ENCODE measurements at places on chromosomes 11 and 22.

DNA sequence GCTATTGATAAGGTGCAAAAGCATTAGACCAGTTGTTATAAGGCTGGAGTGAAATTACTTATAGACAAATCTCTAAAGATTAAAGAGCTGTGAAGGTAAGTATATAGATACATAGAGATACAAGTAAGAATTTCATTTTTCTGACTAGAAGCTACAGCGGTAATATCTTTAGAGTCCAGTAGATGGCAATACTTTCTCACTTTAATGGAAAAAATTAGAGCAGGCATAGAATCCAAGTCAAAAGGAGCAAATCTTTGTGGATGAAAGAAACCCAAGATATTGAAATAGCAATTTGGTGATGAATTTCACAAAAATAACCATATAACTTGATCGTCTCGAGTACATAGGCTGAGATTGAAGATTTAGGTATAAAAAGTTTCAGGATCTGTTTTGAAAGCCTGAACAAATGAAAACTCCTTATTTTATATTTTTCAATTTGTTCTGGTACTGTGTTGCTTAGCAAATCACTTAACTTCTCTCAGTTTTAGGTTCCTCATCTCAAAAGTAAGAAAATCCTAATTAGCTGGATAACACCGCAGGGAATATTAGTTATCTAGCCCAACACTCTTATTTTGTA, 81.9 kb downstream of the UVRAG start:
- DNase-seq: no peak

GRCh38 chr22:26865021-26865420, 207.6 kb downstream of the MIAT start:
- DNase-seq: no peak

- DNase-seq: no peak
Observed at GRCh38 chr22:48908547-48908946, 919.1 kb downstream of the BRD1 start.

- DNase-seq: peak; percentile 16
Observed at GRCh38 chr11:74870485-74870884, 78.4 kb downstream of the XRRA1 start.

DNA sequence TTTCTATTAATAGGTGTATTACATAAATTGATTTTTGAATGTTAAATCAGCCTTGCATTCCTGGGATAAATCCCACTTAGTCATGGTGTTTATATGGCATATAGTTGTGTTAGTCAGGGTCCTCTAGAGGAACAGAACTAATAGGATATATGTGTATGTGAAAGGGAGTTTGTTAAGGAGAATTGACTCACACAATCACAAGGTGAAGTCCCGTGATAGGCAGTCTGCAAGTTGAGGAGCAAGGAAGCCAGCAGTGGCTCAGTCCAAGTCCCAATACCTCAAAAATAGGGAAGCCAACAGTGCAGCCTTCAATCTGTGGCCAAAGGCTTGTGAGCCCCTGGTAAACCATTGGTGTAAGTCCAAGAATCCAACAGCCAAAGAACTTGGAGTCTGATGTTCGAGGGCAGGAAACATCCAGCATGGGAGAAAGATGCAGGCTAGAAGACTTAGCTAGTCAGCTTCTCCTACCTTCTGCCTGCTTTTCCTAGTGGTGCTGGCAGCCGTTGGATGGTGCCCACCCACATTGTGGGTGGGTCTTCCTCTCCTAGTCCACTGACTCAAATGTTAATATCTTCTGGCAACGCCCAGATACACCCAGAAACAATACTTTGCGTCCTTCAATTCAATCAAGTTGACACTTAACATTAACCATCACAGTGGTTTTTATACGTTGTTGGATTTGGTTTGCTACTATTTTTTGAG, 12.9 kb downstream of the SFI1 start:
- no peak for DNase-seq

DNA sequence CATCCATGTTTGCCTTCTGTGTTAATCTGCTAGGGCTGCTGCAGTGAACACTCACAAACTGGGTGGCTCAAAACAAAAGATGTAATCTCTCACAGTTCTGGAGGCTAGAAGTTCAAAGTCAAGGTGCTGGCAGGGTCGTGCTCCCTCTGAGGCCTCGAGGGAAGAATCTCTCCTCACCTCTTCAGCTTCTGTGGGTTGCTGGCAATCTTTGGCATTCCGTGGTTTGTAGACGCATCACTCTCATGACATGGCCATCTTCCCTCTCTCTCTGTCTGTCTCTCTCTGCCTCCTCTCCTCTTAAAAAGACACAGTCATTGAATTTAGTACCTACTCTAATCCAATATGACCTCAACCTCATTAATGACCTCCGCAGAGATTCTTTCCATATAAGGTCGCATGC, 78.8 kb downstream of the TSPAN18 start:
- DNase-seq: no peak

DNA sequence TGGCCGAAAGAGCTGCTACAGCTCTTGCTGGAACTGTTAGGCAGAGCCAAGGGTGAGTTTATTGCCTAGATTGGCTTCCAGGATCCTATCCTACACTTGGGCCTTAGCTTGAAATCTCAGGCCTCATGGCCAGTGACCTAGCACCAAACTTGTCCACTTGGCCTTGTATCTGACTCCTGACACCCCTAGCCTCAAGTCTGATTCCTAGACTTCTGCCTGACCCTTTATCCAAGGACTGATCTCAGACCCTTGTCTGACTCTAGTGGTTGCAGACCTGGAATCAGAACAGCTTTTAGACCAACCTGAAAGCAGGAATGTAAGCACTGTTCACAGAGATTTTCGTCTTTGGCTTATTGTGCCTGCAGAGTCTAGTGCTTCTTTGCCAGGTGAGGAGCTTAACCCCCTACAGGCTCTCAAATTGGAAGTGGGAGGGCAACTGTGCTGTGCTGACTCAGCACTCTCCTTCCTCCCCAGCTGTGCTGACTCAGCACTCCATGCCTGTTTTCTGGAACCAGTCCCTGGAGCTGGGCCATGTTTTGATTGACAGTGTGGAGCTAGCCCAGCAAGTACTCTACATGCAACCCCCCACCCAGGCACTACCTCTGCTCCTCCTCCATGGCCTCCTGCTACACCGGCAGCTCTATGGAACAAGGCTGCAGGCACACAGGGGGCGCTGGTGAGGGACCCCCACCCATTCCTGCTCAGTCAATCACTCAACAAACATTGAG, 35.1 kb downstream of the RRP8 start:
- peak; percentile 39 for DNase-seq

DNA sequence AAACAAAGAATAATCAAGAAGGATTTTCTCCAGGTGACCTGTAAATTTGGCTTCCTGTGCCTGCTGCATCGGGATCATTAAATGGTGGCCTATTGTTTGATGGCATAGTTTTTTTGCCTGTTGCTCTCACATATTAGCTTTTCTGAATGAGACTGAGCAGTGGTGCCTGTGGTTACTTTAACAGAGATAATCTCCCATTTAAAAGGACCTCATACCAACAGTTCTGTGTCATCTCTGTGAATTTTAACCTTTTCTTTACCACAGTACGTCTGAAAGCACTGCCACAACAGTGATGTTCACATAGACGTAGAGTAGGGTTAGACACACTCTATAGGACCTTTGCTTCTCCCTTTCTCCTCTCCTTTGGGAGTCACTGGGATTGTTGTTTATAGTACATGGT, 22.9 kb upstream of the RCE1 start:
- DNase-seq: no peak

- no peak for DNase-seq
Observed at GRCh38 chr11:109062445-109062844, 359.5 kb upstream of the C11orf87 start.

GRCh38 chr11:83292709-83293456, 6.7 kb upstream of the CCDC90B start:
- peak; percentile 60 for DNase-seq

GRCh38 chr22:26801449-26801848, 144.1 kb downstream of the MIAT start:
- DNase-seq: no peak

GRCh38 chr11:130992788-130993187, 76.5 kb upstream of the SNX19 start:
- no peak for DNase-seq

- peak; percentile 79 for DNase-seq
Observed at GRCh38 chr11:65471447-65471891, 27.4 kb upstream of the MALAT1 start.

DNA sequence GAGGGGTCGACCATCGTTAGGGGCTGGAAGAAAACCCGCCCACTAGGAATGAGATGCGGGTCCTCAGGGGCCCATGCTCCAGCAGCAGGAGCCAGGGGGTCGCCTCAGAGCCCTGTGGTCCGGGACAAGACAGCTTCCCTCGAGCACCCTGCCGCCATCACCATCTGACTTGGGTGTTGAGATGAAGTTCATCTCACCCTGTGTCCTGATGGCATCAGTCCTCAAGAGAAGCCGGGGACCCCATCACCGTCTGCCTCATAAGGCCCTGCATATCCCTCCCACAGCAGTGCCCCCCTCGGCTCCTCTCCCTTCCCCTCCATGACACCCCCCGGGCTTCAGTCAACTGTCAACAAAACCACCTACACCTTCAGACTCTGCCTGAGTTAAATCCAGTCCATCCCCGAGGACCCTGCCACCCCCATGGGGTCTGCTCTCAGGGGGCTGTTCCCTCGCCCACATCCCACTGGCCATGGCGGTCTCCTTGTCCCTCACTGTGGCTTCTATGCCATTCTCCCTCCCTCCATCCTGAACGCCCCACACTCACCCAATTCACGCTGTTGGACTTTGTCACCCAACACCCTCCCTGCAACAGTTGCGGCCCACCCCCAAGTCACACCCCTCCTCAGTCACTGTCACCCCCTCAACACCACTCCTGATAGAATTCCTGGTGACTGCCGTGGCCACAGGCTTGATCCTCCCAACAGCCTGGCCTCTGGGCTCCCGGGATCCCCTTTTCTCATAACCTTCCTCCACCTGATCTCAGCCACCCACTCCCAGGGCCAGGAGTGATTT, 87.7 kb upstream of the RTL6 start:
- no peak for DNase-seq

DNA sequence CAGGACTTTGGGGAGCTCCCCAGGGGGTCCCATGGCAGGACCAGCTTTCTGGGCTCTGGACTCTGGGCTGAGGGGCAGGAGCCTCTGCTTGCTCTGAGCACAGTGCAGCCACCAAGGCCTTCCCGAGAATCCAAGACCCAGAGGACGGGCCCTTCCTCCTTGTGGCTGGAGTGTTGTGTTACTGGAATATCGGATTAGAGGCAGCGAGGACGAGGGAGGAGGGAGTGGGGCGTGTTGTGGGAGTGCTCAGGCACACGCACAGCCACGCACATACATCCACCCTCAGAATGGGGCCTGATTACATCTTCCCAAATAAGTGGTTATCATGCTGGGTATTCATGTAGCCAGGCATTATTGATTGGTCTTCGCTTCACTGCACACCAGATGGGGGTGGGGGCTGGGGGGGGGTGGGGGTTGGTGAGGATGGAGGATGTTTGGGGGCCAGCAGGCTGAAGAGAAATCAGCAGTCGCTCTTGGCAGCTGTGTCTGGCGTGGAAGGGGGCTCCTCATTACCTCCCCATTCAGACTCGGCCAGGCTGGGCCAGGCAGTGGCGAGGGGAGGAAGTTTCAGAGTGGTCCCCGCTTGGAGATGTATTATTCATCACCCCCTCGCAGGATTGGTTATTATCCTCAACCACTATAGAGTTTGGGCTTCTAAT, 120.9 kb downstream of the ST3GAL4 start:
- no peak for DNase-seq

DNA sequence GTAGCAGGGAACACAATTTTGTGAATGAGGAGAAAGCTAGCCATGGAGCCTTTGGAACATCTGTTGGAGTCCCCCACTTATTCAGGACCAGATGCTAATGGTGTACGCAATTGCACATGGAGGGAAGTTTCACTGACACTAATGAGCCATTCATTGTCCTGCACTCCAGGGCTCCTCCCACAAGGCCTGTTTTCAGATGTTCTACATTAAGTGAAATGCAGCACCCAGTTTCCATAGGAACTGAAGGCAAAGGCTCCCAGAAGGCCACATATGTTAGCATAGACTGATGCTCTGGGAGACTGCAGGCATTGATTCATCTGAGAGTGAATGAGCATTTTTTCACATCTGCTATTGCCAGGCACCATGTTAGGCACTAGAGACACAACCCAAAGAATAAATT, 399.5 kb downstream of the ETS1 start:
- no peak for DNase-seq

DNA sequence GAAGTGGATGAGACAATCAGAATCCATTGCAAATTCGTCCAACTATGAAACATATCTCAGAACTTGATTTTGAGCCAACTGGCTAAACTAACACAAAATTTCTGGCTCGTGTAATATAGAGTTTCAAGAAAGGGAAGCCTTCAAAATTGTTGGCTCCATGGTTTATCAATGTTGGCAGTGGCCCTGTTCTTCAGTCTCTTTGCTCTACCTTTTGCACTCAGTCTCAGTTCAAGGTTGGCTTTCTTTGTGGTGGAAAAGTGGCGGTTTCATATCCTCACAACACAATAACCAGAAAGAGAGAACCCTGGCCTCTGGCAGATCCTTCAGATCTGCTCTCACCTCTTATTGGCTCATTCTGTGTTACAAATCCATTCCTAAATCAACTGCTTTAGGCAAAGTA, 473.8 kb upstream of the API5 start:
- DNase-seq: no peak

DNA sequence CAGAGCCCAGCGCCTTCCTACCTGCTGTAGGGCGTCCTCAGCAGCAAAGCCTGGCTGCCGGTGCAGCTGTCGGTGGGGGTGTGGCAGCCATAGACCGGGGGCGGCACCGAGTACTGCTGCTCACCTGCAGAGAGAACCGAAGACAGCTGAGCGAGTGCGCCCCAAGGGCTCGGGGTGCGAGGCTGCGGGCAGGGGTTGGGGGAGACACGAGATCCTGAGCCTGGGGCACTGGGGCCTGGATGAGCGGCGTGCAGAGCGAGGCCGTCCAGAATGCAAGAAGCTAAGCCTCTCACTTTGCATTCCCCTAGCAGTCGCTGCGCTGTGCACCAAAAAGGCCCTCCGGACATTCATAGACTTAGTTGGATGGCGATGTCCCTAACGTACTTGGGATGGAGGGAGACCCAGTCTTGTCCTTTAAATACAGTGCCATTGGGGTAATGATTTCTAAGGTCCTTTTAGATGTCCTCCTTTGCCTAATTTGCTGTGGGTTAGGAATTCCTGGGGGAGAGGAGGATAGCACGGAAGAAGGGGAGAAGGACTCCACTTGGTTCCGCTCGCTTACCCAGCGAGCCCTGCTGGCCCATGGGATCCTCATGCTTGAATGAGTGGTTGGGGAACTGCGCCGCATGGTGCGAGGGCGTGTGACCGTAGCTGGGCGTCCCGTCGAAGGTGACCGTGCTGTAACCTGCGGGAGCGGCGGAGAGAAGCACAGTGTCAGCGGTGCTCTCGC, 7.2 kb downstream of the WT1 start:
- no peak for DNase-seq

GRCh38 chr11:14905104-14906033, 13.3 kb upstream of the CYP2R1 start:
- DNase-seq: peak; percentile 11

Data from Daoy (cell line).